ENCODE measurements at places on chromosomes 5 and 9.

DNA sequence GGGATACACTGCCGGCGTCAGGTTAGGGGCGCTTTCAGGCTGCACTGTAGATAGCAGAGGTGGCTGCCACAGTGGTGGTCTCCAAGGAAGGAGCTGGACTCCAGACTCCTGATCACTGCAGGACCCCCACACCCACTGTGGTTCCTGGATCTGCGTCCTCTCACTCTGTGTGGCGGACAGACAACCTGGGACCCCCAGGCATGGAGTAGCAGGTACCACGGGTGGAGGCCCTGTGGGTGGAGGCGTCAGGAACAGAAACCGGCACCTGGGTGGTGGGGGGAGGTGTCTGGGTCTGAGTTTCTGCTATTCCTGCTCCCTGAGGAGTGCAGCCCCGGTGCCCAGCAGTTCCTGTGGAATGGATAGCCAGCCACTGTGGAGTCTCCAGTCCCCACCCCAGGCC, 75.1 kb upstream of the PCAT7 start:
- no peak for DNase-seq

- DNase-seq = no peak
These were observed 25.4 kb upstream of the ZSWIM6 start for GRCh38 chr5:61306531-61307131.

DNA sequence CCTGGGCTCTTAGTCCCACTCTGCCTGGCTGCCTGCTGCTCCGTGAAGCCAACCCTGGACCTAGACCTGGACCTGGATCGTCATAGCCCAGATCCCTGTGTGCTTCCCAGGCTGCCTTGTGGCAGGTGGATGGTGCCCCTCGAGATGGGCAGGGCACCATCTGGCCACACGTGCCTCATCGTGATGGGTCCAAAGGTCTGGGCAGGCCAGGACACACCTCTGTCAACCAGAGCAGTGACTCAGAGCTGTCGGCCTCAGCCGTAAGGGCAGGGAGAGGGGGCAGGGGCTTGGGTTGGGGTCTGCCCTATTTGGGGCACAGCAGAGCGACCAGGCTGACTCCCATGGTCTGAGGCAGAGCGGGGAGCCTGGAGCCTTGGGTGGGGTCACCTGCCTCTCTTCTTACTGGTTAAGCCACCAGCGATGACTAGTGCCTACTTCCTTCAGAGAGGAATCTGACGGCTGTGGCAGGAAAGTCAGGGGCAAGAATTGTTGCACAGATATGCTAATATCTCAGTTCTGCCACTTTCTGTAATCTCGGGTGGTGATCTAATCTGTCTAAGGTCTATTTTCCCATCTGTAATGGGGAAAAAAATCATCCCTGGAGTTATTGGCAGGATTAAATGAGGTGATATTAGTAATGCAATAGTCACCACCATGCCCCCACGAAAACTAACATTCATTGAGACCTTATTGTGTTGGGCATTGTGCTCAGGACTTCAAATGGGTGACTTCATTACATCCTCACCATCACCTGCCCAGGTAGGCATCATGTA, 3.2 kb upstream of the CDHR2 start:
- no peak for DNase-seq

DNA sequence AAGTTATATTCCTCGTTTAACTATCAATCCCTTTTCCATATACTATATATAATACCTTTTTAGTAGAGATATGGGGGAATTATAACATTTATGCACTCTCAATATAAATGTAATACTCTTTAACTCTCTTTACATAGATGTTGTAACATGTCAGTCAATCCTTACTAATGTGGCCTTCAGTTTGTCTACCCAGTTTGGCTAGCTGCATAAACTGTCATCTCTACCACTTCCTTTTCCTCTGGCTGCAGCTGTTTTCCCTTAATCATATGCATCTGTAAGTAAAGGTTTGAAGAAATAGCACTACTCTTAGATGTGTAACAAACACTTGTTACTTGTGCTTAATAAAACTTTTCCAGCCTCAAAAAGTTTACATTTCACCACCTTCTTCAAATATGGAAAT, 13.4 kb downstream of the ABHD17B start:
- no peak for DNase-seq

Measured in neural progenitor cell (in vitro differentiated cells).